ENCODE measurements at places on chromosomes 1 and 21. TPM values are rescaled to one million over a fixed set of nuclear protein-coding genes. Genes with fewer than 3 reads are reported as not detected.

The SELP gene
- total RNA-seq: 2.4 TPM

The YY1AP1 gene
- 59.5 TPM for total RNA-seq

The TSPAN1 gene
- not detected for total RNA-seq

The CBR3 gene
- 13.3 TPM for total RNA-seq

The GBP2 gene
- 351 TPM for total RNA-seq

DNA sequence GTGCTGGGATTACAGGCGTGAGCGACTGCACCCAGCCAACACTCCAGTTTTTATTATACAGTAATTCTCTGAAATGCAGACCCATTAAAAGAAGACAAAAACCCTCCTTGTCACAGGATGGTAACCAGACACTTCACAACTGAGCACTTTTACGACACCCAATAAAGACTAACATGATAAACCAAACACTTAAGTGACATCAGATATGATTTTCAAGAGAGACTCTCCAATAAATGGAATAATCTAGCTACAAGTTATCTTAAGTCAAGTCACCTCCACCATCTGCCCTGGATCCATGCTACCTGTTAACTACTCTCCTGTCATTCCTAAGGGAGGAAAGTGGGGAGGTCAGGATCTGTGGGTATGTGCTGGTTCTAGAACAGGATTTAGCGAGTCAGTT is 5.6 kb downstream of the GNG12 start:
- peaks cover 19% of the 10 kb centered on the region for H3K27me3 ChIP-seq
- H3K27ac ChIP-seq: no peak overlapping the region
- DNase-seq: no peak
- H3K36me3 ChIP-seq: no peaks in the 10 kb centered on the region

- H3K4me3 ChIP-seq: no peak overlapping the region
- H3K4me1 ChIP-seq: peaks cover 16% of the 10 kb centered on the region
- H3K27me3 ChIP-seq: peaks cover 8% of the 10 kb centered on the region
- no peak for DNase-seq
Observed at GRCh38 chr1:58779059-58779754, 4.6 kb downstream of the JUN start.

- no peaks in the 10 kb centered on the region for H3K27me3 ChIP-seq
- no peak overlapping the region for H3K4me3 ChIP-seq
- no peak overlapping the region for H3K27ac ChIP-seq
- no peaks in the 10 kb centered on the region for H3K4me1 ChIP-seq
- DNase-seq: no peak
- peaks cover 13% of the 10 kb centered on the region for H3K36me3 ChIP-seq
Observed at GRCh38 chr1:41200728-41201127, 41.4 kb downstream of the SCMH1 start.

GRCh38 chr21:38784458-38785266 is 21.1 kb upstream of the ETS2 start:
- no peaks in the 10 kb centered on the region for H3K27me3 ChIP-seq
- peaks cover 7% of the 10 kb centered on the region for H3K36me3 ChIP-seq
- peaks cover 9% of the 10 kb centered on the region for H3K4me1 ChIP-seq
- no peak for DNase-seq
- no peak overlapping the region for H3K27ac ChIP-seq

DNA sequence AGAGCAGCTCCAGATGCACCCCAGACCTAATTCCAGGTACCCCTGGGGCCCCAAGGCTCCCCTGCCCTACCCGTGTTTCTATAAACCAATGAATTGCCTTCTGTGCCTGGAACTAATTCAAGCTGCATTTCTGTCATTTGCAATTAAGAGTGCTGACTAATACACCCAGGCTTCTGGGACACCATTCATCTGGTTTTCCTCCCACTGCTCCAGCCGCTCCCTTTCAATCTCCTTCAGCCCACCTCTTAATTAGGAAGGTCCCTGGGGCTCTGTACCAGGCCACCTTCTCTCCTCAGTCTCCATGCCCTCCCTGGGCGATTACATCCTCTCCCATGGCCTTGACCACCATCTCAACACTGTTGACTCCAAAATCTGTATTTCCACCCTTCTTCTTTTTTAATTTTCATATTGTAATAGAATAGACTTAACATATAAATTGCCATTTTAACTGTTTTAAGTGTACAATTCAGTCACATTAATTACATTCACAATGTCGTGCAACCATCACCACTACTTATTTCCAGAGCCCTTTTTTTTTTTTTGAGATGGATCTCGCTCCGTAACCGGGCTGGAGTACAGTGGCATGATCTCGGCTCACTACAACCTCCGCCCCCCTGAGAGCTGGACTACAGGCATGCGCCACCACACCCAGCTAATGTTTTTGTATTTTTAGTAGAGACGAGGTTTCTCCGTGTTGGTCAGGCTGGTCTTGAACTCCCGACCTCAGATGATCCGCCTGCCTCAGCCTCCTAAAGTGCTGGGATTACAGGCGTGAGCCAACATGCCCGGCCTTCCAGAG is 9.2 kb upstream of the GJB3 start:
- no peak overlapping the region for H3K27ac ChIP-seq
- H3K4me1 ChIP-seq: no peaks in the 10 kb centered on the region
- no peak overlapping the region for H3K4me3 ChIP-seq
- H3K36me3 ChIP-seq: no peaks in the 10 kb centered on the region

DNA sequence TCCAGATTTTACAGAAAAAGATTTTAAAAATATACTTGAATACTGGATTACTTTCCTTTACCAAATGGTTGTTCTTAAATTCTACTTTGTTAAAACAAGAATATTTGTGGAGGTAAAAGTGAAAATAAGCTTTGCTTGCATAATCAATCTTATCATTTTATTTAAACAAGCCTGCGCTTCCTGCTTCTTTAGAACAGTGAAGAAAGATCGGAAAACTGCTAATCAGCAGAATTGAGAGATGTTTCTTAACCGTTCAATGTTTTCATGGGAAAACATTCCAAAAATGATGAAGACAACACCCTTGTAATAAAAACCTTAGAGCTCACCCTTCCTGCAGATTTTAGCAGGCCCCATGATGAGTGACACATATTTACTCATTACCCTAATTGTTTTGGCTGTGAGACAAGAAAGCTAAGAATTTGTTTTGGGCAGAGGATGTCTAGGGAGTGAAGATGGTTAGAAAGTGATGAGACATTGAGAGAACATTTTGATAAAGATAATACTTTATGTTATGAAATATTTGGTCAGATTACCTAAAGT is 72.6 kb downstream of the TPR start:
- peaks cover 53% of the 10 kb centered on the region for H3K36me3 ChIP-seq
- no peaks in the 10 kb centered on the region for H3K27me3 ChIP-seq
- no peak for DNase-seq
- peak overlapping the region; percentile 95 for H3K27ac ChIP-seq
- peak overlapping the region; percentile 70 for H3K4me3 ChIP-seq

DNA sequence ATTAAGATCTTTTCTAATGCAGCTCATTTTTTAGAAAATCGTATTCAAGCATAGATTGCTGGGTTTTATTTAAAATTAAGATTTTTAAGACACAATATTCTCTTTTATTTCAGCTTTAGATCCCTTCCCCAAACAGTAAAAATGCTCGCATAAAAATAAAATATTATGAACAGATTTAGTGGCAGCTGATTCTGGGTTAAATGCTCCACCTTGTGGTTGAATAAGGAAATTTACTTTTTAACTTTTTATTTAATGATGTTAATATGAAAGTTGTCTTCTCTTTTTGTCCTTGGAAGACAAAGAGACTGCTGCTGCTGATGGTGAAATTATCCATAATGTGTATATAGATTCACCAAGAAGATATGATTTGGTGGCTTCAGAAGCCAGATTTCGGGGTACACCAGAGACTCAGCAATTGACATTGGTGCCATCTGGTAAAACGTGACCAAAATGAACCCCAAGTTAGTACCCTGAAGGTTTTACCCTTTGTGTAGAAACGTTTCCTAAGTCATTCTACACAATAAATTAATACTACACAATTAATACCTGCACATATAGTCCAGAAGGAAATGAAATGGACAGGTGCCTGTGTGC is 128.0 kb downstream of the ADAMTS1 start:
- H3K4me1 ChIP-seq: no peaks in the 10 kb centered on the region
- no peak for DNase-seq
- no peaks in the 10 kb centered on the region for H3K36me3 ChIP-seq
- H3K27ac ChIP-seq: no peak overlapping the region
- H3K4me3 ChIP-seq: no peak overlapping the region

DNA sequence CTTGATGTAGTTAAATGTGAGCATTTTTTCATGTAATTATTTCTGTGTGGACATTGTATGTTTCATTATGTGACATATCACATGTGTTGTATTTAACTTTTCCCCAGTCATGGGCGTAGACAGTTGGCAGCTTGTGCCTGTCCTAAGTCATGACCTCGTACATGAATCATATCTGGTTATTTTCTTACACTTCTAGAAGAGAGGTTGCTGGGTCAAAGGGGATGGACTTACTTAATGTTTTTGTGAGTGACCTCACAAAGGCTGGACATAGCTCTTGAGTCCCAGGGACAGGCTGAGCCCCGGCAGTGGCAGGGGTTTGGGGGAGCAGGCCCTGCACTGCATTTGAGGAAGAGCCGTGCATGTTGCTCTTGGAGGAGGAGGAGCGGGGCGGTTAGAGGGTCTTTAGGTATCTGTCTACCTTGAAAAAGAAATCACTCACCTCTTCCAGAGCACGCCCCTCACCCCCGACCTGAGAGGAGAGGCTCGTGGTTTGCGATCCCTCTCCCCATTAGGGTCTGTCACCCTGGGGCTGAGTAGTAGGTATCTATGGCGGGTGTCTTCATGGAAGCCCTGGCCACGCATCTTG is 16.4 kb downstream of the IFNGR2 start:
- H3K27ac ChIP-seq: no peak overlapping the region
- peaks cover 21% of the 10 kb centered on the region for H3K36me3 ChIP-seq
- no peaks in the 10 kb centered on the region for H3K27me3 ChIP-seq
- H3K4me1 ChIP-seq: peaks cover 10% of the 10 kb centered on the region
- no peak for DNase-seq

GRCh38 chr1:169682071-169682470 is 29.3 kb downstream of the SELL start:
- H3K27me3 ChIP-seq: no peaks in the 10 kb centered on the region
- H3K4me1 ChIP-seq: peaks cover 46% of the 10 kb centered on the region
- H3K4me3 ChIP-seq: peak overlapping the region; percentile 55

DNA sequence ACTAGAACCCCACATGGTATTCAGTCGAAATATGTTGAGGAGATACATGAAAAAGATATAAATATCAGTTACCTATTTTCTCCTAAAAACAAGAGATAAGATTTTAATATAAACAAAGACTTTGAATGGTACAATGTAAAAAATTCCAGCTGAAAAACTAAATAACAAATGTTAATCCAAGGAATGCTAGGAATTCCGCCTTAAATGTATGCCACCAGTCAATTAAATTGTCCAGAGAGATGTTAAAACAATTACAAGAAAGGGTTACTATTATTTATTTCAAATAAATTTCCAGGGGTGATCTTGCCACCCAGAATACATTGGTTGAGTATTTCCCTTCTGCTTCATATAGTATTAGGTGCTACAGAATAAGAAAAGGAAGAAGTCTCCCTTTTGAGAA is 4.2 kb downstream of the ADSS2 start:
- H3K36me3 ChIP-seq: peaks cover 28% of the 10 kb centered on the region
- H3K27me3 ChIP-seq: no peaks in the 10 kb centered on the region
- no peak overlapping the region for H3K4me3 ChIP-seq
